ENCODE measurements at places on chromosomes 16 and 17.

- DNase-seq = no peak
Measured at GRCh38 chr17:50180111-50180510, 14.3 kb downstream of the SGCA start.

DNA sequence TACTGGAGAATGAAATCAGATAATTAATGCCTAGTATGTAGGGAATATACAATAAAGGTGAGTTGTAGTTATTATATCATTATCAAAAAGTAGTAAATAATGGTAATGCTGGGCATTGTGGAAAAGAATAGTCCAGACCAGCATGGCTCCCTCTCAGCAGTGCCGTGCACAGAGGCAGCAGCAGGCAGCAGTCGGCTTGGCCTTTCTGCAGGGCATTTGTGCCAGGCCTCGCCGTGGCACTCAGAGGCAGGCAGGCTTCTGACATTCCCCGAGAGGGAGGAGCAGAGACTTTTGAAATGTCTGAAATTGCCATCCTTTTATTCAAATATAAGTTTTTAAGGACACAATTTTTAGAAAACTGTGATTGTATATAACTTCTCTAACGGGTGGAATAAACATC, 15.0 kb downstream of the KIAA0513 start:
- DNase-seq = no peak

DNA sequence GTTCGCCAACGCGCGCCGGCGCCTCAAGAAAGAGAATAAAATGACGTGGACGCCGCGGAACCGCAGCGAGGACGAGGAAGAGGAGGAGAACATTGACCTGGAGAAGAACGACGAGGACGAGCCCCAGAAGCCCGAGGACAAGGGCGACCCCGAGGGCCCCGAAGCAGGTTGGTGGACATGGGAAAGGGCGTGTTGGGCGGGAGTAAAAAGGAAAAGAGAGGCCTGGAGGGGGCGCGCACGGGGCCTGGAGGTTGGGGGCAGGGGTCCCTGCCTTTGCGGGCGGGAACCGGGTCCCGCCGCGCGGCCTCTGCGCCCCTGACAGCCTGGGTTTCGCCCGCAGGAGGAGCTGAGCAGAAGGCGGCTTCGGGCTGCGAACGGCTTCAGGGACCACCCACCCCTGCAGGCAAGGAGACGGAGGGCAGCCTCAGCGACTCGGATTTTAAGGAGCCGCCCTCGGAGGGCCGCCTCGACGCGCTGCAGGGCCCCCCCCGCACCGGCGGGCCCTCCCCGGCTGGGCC, 2.1 kb downstream of the IRX5 start:
- no peak for DNase-seq

DNA sequence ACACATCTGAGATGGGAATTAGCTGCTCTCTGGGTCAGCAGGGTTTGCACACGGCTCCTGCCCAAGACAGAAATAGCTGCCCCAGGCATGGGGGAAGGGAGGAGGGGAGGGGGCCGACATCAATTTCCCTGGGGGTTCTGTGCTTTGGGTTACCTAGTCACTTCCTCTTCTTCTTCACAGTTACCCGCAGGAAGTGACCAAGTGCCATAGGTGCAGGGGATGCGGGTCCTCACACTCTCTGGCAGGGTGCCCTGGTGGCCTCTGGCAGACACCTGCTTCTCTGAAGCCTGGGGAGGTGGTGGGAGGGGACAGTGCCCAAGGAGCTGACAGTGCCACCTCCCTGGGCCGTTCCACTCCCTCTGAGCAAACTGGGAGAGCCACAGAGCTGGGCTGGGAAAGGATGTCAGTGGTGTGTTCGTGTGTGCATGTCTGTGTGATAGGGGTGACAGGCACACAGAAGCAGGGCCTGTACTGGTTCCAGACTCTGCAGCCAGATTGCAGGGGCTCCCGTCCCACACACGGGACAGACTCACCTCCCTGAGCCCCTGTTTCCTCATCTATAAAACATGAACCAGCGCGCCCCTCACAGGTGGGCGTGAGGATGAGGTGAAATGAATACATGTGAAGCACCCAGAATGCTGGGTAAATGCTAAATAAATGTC, 18.2 kb downstream of the SCN4A start:
- DNase-seq = no peak

- no peak for DNase-seq
Measured at GRCh38 chr17:63173450-63173849, 207.4 kb downstream of the TANC2 start.
